ENCODE measurements at places on chromosomes 7 and 10. TPM values are rescaled to one million over a fixed set of nuclear protein-coding genes. Genes with fewer than 3 reads are reported as not detected.

- DNase-seq = no peak
These were observed 105.5 kb upstream of the PTN start for GRCh38 chr7:137449016-137449415.

Gene NUTM2A
- polyA plus RNA-seq = 5.1 TPM

DNA sequence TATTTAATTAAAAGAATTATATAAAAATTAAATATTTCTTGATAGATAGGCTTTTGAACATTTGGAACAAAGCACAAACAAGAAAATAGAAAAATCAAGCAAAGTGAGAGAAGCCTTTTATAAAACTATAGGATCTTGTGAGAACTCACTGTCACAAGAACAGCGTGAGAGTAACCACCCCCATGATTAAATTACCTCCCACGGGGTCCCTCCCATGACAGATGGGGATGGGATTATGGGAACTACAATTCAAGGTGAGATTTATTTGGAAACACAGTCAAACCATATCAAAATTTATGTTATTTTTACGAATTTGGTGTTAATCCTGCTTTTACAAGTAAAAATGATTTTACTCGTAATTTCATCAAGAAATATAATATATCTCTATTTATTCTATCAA is 1136.1 kb upstream of the POT1 start:
- DNase-seq = no peak

DNA sequence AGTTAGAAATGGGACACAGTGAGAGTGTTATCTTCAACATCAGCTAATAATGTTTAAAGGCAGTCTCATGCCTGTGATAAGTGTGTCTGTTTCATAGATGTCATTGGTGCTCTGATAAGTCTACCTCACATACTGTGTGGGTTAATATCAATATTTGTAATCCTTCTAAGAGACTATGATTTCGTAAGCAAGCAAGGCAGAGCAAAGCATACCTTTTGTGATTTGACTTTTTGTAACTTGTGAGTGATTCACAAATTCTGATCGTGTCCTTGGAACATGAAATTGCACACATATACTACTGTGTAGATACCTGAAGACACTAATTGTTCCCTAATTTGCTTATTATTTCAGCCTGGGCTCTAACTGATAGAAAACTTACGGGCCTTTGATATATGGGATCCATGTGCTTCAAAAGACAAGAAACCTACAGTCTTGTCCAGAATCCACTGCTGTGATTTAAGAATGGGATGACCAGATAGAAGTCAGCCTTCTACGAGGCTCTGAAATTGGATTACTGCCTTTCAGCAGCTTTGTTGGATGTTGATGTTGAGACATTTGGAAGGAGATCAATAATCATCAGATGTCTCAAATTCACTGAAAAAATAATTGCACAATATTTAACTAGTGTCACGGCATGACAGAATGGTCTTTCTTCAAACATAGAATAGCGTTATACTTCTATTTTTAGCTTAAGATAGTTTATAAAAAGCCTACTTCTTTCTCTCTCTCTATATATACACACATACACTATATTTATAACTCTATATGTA is 63.2 kb upstream of the KLF6 start:
- DNase-seq = no peak

DNA sequence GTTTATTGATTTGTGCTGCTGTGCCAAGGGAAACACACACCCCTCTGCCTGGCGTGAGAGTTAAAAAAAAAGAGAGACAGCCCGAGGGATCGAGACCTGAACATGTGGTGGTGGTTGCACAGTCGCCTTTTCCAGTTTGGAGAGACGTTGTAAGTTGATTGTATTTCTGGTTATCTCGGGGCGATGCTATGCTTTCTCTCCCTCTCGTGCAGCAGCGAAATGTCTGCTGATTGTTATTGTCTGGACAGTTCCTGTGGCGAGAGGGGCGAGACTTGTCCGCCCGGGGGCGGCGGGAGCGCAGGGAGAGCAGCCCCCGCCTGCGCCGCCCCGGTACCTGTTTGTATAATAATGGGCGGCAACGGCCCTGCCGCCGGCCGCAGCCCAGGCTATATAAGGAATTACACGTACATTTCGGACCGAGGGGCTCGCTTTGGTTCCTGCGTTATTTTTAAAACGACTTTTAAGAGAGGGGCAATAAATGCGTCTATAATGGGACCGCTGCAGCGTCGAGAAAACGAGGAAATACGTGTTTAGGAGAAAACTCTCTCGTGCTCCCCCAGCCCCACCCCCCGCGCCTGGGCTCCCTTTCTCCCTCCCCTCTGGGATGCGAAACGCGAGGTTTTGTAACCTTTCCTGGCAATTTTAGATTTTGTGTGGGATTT is 1.7 kb downstream of the ZEB1 start:
- DNase-seq = peak; percentile 43

Gene PAPOLB
- polyA plus RNA-seq = 0.04 TPM

DNA sequence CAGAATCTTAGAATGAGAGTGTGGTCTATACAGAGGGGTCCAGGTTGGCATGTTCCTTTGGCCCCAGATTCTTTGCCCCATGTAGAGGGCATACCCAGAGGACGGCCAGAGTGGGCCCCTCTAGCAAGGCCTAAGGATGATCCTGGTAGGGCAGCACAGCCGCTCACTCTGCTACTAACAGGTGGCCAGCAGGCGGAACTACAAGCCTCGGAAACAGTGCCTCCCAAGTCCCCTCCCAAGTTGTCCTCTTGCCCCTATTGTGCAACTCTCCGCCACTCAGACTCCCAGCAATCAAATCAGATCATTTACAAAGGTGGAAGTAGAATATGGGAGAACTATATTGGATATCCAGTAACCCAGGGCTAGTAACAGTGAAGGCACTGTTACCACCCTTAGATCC is 107.4 kb downstream of the STRA8 start:
- DNase-seq = no peak

Gene AP5Z1
- polyA plus RNA-seq = 13.8 TPM

DNA sequence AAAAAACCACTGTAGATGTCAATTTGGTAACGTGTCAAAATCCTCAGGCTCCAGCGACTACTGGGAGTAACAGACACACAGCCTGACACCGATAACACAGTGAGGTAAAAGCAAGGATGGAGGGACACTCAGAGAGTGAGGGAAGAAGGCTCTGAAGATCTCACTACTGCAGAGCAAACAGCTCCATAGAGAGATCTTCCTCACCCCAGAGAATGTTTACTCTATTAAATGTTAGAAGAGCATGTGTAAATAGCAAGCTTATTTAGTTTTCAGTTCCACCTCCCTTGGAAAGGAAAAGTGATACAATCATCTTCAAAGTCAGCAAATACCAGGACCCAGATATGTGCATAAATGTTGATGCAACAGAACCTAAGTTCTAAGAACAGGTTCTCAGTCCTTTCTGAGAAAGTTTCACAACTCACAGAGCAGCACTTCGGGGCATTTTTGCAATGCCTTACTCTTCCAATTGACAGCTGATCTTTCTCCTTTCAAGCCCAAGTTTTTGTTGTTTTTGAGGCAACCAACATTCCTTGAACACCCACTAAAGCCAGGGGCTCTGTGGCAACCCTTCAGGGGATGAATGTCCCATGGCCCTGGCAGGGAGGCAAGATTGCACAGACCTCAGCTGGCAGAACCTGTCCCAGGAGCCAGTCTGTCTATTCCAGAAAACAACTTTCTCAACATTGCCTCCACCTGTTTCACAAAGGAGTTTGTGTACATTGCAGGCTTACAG is 177.4 kb downstream of the SFMBT2 start:
- DNase-seq = no peak

DNA sequence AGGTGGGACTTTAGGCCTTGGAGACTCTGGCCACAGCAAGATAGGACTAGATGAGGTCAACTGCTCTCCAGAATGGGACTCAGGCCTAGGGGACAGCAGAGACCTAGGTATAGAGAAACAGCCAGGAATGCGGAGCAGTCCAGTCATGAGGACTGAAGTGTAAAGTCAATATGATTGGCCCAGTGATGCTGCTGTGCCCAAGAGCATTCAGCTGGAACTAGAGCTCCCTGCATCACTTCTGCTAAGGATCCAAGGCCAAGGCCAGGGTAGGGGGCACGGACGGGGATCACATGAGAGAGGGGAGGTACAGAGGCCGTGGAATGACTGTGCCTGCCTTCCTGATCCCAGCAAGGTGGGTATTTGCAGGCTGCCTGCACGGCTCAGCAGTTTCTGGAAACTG is 237.9 kb downstream of the FRMD4A start:
- DNase-seq = no peak

DNA sequence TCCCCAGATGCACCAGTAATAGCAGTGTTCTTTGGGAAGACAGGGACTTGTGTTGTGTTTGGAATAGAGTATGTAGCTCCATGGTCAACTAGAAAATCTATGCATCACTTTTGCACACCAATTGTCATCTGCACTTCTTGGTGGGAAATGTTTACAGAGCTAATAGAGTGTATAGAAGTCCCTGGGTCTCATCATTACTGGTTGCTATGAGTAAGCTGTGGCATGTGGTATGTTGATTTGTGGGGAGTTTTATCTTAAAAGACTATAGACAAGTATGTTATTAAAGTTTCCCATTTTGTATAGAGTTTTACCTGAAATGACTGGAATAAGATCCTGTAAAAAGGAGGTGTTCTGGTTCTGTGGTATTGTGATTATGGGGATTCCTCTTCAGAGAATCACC is 55.4 kb upstream of the PRSS1 start:
- DNase-seq = no peak
